Testis (tissue), 5 donors: ENCODE measurements at places on chromosomes 2 and 18.
A peak's percentile ranks its signal among the peaks of the same experiment; 100 is the strongest.

- no peak overlapping the region for H3K4me3 ChIP-seq
- no peaks in the 10 kb centered on the region for H3K27me3 ChIP-seq
- no peak for DNase-seq
- no peaks in the 10 kb centered on the region for H3K36me3 ChIP-seq
- H3K27ac ChIP-seq, result no peak overlapping the region
Measured at GRCh38 chr2:191436368-191437055, 191.3 kb downstream of the MYO1B start.

DNA sequence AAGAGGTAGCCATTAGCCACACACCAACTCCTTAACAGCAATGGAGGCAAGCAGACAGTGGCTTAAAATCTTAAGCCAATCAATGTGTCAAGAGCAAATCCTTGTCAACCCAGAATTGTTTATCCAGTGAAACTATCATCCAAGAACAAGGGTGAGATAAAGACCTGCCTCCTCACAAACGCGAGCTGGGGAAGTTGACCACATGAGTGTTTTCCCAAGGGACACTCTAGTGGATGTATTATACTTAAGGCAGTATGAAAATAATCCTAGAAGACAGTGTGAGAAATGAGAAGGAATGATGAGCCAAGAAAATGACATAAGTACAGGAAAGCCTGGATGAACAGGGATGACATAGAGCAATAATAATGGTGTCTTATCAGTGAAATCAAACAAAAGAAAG is 209.6 kb downstream of the TWIST2 start:
- H3K36me3 ChIP-seq, result no peaks in the 10 kb centered on the region
- DNase-seq, result no peak
- no peaks in the 10 kb centered on the region for H3K4me1 ChIP-seq
- no peak overlapping the region for H3K27ac ChIP-seq
- no peaks in the 10 kb centered on the region for H3K27me3 ChIP-seq

DNA sequence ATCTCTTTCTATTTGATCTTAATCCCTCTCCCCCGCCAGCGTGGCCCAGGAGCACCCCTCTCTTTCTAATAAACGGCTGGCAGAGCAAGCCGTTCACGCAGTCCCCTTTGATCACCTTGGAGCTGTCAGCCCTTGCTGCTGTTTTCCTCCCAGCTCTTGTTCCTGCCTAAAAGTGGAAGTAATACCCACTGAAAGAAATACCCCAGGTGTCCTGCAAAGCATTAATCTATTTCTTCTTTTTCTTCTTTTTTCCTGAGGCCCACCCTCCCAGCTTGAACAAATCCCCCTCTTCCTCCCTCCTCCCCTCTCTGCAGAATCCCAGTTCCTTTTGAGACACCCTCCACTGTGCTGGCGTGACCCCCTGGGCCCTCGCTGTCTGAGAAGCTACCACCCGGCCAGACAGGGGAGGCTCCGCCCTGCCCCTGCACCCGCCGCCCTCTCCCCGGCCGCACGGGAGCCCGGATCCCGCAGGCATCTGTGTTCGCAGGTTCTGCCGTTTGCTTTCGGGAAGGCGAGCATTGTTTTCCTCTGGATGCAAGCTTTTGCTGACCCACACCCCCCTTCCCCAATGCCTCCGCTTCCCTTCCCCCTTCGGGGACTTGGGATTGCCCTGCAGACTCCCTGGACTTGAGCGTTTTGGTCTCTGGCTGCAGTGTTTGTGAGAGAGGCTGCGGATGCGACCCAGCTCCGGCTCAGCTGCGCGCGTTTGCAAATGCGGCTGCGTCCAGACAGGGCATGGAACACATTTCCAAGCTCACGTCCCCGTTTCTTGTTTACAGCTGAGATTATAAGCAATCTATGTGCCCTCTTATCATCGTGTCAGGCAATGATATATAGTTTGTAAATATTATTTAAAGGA is 631.5 kb downstream of the NYAP2 start:
- H3K27me3 ChIP-seq, result no peaks in the 10 kb centered on the region
- H3K4me1 ChIP-seq, result no peaks in the 10 kb centered on the region
- DNase-seq, result peak; percentile 75
- H3K27ac ChIP-seq, result no peak overlapping the region

- no peak overlapping the region for H3K4me3 ChIP-seq
- H3K4me1 ChIP-seq, result no peaks in the 10 kb centered on the region
- H3K36me3 ChIP-seq, result no peaks in the 10 kb centered on the region
- H3K27me3 ChIP-seq, result no peaks in the 10 kb centered on the region
Measured at GRCh38 chr2:165528691-165529090, 59.2 kb downstream of the CSRNP3 start.

- no peaks in the 10 kb centered on the region for H3K4me1 ChIP-seq
- H3K4me3 ChIP-seq, result no peak overlapping the region
- DNase-seq, result no peak
- H3K36me3 ChIP-seq, result no peaks in the 10 kb centered on the region
Measured at GRCh38 chr2:190587106-190587505, 52.6 kb upstream of the NEMP2 start.

DNA sequence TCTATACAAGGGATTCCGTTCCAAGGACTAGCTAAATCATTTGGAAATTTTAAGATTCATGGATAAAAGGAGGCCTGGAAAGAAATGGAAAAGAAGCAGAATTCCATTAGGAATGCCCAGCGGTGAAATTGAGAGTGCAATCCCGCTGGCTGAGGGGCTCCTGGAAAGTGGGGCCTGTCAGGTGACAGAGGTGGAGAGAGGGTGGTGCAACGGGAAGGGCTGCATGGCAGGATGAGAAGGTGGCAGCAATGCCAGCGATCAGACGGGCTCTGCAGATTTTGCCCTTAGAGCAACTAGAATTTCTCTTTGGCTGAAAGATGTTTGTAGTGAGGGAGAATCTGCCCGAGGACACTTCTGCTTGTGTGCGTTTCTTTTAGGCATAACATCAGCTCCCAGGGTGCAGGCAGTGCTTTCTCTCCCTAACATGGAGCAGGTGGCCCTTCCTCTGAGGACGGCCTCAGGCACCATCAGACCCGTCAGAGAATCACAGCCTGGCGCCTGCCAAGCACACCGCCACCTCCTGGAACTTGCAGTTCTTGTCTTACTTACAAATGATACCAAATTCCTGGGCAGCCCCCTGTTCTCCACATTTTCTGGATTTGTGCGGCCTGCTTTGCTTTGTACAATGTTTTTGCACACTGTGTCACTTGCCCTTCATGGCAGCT is 261.6 kb downstream of the NDUFA10 start:
- no peak overlapping the region for H3K27ac ChIP-seq
- H3K36me3 ChIP-seq, result no peaks in the 10 kb centered on the region
- DNase-seq, result peak; percentile 50
- H3K4me3 ChIP-seq, result no peak overlapping the region
- no peaks in the 10 kb centered on the region for H3K27me3 ChIP-seq

DNA sequence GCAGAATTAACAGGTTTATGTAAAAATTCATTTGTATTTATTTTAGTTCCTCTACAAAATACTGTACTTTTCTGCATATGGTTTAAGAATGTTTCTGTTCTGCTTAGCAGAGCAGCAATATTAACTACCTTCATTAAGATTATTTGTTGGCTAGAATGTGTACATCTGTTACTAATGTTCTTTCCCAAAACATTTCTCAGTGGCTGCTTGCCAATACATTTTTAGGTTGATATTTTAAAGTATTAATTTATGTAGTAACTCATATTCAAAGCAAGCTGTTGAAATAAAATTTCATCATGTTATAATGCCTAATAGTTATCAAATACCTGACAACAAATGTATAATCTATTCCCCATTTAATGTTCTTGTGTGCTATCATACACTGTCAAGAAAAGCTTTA is 40.3 kb downstream of the PRKD3 start:
- DNase-seq, result no peak
- H3K27ac ChIP-seq, result no peak overlapping the region
- no peaks in the 10 kb centered on the region for H3K27me3 ChIP-seq
- H3K4me3 ChIP-seq, result no peak overlapping the region
- H3K4me1 ChIP-seq, result no peaks in the 10 kb centered on the region

GRCh38 chr2:211836409-211836808 is 702.2 kb downstream of the ERBB4 start:
- no peaks in the 10 kb centered on the region for H3K27me3 ChIP-seq
- no peaks in the 10 kb centered on the region for H3K4me1 ChIP-seq
- H3K27ac ChIP-seq, result no peak overlapping the region
- no peak for DNase-seq
- H3K36me3 ChIP-seq, result no peaks in the 10 kb centered on the region
- no peak overlapping the region for H3K4me3 ChIP-seq

- no peak for DNase-seq
- H3K27ac ChIP-seq, result peak overlapping the region; percentile 56
- H3K27me3 ChIP-seq, result no peaks in the 10 kb centered on the region
Measured at GRCh38 chr2:10345126-10345525, 42.4 kb downstream of the HPCAL1 start.

GRCh38 chr2:108916796-108917421 is 72.1 kb downstream of the EDAR start:
- no peak overlapping the region for H3K4me3 ChIP-seq
- peak; percentile 24 for DNase-seq
- no peak overlapping the region for H3K27ac ChIP-seq
- H3K27me3 ChIP-seq, result no peaks in the 10 kb centered on the region
- no peaks in the 10 kb centered on the region for H3K36me3 ChIP-seq

GRCh38 chr2:23505984-23506380 is 121.0 kb downstream of the KLHL29 start:
- peaks cover 37% of the 10 kb centered on the region for H3K4me1 ChIP-seq
- no peak overlapping the region for H3K4me3 ChIP-seq
- no peaks in the 10 kb centered on the region for H3K27me3 ChIP-seq
- no peak for DNase-seq
- no peaks in the 10 kb centered on the region for H3K36me3 ChIP-seq

- no peak overlapping the region for H3K27ac ChIP-seq
- H3K4me1 ChIP-seq, result no peaks in the 10 kb centered on the region
- H3K27me3 ChIP-seq, result no peaks in the 10 kb centered on the region
- no peak overlapping the region for H3K4me3 ChIP-seq
- H3K36me3 ChIP-seq, result peaks cover 3% of the 10 kb centered on the region
Measured at GRCh38 chr2:149577269-149577668, 10.3 kb downstream of the MMADHC start.

- H3K4me1 ChIP-seq, result peaks cover 6% of the 10 kb centered on the region
- DNase-seq, result peak; percentile 16
- H3K27ac ChIP-seq, result peak overlapping the region; percentile 33
- no peaks in the 10 kb centered on the region for H3K27me3 ChIP-seq
- H3K4me3 ChIP-seq, result no peak overlapping the region
Measured at GRCh38 chr2:226725126-226725860, 74.3 kb downstream of the IRS1 start.

DNA sequence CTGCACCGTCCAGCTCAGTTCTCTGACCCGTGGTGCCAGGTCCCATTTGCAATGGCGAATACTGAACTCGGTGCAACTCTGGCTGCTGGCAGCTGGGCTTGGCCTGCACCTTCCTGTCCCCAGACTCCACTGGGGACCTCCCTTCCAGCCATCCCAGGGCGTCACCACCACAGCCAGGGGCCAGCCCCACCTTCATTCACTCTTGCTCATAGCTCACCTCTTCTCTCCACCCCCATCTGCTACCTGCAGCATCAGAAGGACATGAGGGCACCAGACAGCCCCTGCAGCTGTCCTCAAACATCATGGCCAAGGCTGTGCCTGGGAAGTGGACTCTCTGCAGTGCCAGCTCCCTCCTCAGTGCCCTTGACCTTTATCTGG is 16.2 kb upstream of the ALPI start:
- DNase-seq, result no peak
- H3K27ac ChIP-seq, result no peak overlapping the region
- no peak overlapping the region for H3K4me3 ChIP-seq

DNA sequence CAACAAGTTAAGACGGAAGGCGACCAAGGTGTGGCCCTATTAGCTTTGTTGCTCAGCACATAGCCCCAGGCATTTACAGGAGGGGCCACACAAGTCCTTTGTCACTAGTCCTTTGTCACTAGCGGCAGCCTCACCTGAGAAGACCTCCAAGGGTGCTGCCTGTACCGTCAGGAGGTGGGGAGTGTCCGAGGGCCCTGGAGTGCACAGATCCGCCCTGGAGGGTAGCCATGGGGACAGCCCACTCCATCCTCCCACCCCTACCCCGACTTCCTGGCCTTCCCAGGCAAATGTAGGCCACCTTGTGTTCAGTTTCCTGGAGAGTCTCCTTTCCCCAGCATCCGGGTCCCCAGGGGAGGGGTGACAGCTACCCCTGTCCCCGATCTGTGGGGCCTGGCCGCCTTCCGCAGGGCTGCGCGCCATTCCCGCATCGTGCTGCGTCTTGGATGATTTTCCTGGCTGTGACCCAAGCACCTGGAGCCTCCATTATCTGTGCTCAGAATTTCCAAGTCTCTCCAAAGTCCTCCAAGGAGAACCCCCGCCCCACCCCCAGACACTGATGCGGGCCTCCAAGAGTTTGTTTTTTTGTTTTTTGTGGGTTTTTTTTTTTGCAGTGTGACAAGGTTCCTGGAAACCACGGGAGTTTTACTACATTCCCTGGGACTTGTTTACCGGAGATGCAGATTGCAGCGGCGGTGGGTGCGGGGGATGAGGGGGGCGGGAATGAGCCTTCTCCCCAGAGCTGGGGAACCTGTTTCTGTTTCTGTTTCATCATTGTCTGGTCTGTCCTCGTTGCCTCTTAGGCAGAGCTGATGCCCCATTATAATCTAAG is 28.6 kb downstream of the TEX44 start:
- peak; percentile 62 for DNase-seq
- peak overlapping the region; percentile 73 for H3K27ac ChIP-seq
- H3K27me3 ChIP-seq, result no peaks in the 10 kb centered on the region
- H3K4me3 ChIP-seq, result no peak overlapping the region

DNA sequence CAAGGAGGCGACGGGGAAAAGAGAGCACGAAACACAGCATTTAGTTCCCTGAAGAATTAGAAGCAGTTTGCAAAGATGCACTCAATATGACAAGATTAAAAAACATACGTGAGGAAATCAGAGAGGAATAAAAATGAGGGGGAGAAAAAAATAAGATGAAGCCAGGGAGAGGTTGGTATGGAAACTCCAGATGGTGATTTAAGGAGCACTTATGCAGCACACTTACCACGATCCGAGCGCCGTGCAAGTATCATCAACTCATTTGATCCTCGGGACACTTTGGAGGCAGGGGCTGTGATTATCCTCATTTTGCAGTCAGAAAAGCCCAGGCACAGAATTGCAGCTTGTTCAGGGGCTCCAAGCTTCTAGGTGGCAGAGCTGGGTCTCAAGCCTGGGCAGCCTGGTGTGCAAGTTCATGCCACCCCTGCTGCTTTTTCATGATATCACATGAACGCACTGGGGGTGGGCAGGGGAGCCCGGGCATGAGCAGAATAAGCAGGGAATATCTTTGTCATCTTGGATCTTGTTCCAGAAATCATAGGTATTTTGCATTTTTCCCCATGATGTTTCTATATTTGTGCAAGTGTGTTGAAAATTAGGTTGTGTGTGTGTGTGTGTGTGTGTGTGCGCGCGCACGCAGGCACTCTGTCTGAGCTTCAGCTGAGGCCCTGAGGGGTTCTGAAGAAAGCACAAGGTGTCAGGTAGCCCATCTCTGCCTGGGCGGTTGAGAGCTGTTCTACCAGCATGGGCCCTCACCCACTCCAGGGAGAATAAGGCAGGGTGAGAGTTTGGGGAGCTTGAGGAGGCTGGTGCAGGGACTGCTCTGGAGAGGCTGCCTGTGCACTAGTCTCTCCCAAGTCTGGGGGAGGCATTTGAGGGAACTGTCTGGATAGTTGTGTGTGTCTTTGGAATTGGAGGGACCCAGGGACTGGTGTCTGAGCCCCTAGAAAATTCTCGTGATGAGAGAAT is 25.0 kb upstream of the PDIA6 start:
- no peak for DNase-seq
- H3K4me3 ChIP-seq, result no peak overlapping the region
- H3K27ac ChIP-seq, result no peak overlapping the region
- no peaks in the 10 kb centered on the region for H3K36me3 ChIP-seq
- H3K27me3 ChIP-seq, result no peaks in the 10 kb centered on the region

- H3K4me3 ChIP-seq, result no peak overlapping the region
- no peaks in the 10 kb centered on the region for H3K36me3 ChIP-seq
- H3K4me1 ChIP-seq, result no peaks in the 10 kb centered on the region
- H3K27me3 ChIP-seq, result no peaks in the 10 kb centered on the region
- no peak overlapping the region for H3K27ac ChIP-seq
Measured at GRCh38 chr2:181566334-181567032, 90.4 kb downstream of the CERKL start.
